Adrenal gland (tissue), 19 donors: ENCODE measurements at places on chromosomes 1 and 21. TPM values are rescaled to one million over a fixed set of nuclear protein-coding genes. Genes with fewer than 3 reads are reported as not detected.

The RCC1 gene
- 12.6 TPM for total RNA-seq

The VSIG8 gene
- total RNA-seq = 0.06 TPM

DNA sequence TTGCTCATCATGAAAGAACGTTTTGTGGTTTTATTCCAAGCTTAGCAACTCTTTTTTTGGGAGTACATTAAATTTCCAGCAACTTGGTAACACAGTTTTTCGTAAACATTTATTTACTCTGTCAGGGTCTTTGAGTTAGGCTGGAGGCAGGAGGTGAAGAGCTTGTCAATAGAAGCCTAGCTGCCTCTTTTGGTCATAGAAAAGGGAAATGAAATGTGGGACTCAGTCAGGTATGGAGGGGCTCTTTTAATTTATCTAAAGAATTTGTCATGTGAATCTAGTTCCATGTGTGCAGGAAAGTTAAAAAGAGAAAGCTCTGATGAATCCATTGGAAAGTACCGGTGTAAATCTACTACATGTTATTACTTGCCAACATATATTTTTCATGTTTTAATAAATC lies 45.9 kb upstream of the PRMT6 start:
- no peak for DNase-seq

The NR1I3 gene
- 0.50 TPM for total RNA-seq

The MNDA gene
- 14.5 TPM for total RNA-seq

DNA sequence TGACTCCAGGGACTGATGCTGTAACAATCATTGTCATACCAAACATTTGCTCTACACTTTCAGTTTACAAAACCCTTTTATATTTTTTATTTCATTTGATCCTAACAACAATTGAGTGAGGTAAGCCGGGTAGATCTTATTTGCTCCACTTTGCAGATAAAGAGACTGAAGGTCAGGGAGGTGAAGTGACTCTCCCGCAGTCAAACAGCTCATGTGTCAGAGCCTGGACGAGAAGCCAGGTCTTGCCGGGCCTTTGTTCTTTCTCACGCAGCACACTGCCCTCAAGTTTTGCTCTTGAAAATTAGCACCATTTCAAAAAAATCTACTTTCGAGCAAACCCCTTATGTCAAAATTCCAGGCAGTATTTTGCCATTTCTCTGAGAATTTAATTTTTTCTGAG lies 65.2 kb downstream of the CD247 start:
- DNase-seq = no peak

GRCh38 chr1:160363010-160363409 lies 3.9 kb upstream of the NHLH1 start:
- no peak for DNase-seq

DNA sequence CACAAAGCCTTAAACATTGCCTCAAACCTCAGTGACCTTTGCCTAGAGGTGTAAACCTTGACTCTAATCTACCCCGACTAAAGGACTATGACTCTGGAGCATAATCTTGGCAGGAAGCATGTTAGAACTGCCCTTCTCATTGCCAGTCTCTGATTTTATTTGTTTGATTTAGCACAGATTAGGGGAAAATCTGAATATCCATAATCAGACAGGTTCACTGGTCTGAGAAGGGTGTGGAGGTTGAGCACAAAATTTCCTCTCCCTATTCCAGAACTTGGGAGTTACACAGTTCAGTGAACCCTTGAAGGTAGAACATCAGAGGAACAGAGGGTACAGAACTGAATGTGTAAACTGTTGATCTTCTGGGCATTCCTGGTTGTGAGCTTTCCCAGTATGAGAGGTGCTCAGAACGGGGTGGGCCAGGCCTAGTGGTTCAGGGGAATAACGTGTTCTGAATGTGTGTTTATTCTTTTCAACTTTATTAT lies 8.3 kb upstream of the PSMB4 start:
- no peak for DNase-seq
